ENCODE measurements at places on chromosomes 1 and 21.

GRCh38 chr1:15017120-15017519 is 136.4 kb upstream of the TMEM51 start:
- DNase-seq: no peak

DNA sequence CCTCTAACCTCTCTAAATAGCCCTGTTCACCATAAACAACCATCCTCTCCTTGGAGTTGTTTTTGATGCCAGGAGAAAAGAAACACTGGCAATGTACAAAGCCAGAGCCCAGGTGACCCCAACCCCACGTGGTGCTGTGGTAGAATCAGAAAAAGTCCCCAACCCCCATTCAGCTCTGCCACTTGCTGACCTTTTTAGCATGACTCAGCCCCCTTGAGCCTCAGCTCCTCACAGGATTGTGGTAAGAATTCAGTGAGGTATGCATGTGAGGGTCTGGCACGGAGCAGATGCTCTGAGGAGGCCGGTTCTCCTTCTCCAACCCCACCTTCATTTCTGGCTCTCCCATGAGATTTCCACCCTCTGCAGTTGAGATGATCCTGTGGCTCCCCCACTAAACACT is 11.1 kb upstream of the CHI3L1 start:
- DNase-seq: no peak

- DNase-seq: no peak
Observed at GRCh38 chr1:41752514-41753170, 166.1 kb downstream of the HIVEP3 start.

- DNase-seq: peak; percentile 60
Observed at GRCh38 chr1:36096500-36097432, 8.1 kb downstream of the ADPRS start.

GRCh38 chr1:159341736-159342135 is 39.6 kb downstream of the FCER1A start:
- DNase-seq: no peak

GRCh38 chr1:215082532-215083382 is at the start of gene KCNK2:
Gene KCNK2, plus strand, starts transcription at chr1:215082737. Its CDS starts 649 bp downstream, at chr1:215083386.
- DNase-seq: no peak

GRCh38 chr1:61504852-61505390 is 220.0 kb downstream of the TM2D1 start:
- DNase-seq: no peak

GRCh38 chr21:37338671-37339551 is 27.7 kb upstream of the DYRK1A start:
- no peak for DNase-seq

GRCh38 chr1:241775021-241775420 is 73.0 kb upstream of the EXO1 start:
- no peak for DNase-seq

GRCh38 chr1:103546496-103546895 is 21.0 kb downstream of the RNPC3 start:
- DNase-seq: no peak

DNA sequence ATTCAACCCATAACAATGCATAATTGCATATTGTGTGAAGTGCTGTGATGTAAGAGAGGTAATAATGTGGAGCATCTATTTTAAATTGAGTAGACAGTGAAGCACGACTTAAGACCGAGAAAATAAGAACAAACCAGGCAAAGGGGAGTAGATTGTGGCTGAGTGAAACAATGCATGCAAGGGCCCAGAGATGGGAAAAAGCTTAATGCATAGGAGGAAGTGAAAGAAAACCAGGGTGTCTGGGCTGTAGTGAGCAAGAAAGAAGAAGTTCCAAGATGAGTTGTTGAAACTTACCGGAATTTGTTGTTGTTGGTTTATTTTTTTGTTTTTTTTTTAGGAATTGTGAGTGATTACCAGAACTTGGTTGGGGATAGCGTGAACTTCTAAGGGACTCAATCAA is 104.7 kb downstream of the SNX7 start:
- peak; percentile 41 for DNase-seq

GRCh38 chr1:44354268-44354839 is 703 bp downstream of the ERI3 start:
- DNase-seq: peak; percentile 9
